ENCODE measurements at places on chromosomes 1 and 21.

DNA sequence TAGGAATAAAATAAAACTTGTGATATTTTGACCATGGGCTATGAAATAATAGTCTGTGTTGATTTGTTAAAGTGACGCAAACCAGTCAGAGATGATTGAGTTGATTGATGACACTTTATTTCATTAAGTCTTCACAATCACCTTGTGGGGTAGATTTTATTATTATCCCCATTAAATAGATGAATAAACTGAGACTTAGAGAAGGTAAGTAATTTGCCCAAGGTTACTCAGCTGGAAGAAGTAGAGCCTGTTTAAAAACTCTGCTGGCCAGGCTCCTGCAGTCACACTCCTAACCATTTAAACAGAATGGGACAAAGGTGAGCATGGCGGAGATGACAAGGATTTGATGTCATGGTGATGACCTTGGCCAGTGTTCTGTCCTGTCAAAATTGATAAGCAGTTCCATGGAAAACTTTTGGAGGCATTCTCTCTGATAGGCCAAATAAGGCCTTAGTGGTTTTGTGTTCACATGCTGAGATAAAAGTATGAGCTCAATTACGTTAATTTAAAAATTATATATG lies 22.7 kb upstream of the MCOLN3 start:
- DNase-seq: no peak

GRCh38 chr1:236659792-236660587 lies 26.3 kb upstream of the ACTN2 start:
- DNase-seq: no peak

DNA sequence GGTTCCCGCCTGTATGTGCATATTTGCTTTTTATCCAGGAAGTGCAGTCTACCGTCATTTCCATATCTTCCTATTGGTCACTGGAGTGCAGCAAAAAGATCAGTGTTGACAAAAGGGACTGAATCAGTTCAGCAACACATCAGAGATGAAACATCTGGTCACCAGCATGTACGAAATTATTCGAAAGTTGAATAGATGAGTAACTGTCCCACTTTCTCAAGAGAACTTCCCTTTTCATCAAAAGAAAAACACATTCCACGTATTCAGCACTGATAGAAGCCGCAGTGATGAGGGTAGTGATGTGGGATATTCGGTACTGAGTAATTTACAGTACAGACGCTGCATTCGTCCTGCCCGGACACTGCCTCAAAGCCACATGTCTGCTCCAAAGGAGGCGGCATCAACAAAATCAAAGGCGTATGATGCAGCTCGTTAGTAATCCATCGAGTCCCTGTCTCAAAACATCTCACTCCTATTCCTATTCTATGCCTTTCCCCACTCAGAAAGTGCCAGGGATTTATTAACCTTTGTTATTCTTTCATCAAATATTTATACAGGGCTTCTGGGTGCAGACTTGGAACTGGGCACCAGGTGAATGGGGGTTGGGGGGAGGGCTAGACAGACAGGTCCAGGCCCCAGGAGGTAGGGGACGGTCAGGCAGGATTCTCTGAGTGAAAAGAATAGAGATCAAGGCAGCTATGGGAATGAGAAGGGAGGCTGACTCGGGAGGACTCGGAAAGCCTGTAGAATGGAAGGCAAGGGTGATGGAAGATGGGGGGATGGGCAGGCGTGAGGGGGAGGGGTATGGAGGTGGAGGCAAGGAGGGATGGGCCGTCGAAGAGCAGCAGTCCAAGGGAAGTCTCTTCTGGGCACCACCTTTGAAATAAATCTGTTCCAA lies 79.5 kb upstream of the SLC45A1 start:
- DNase-seq: peak; percentile 79

- no peak for DNase-seq
Observed at GRCh38 chr1:230002164-230002803, 64.8 kb upstream of the GALNT2 start.

DNA sequence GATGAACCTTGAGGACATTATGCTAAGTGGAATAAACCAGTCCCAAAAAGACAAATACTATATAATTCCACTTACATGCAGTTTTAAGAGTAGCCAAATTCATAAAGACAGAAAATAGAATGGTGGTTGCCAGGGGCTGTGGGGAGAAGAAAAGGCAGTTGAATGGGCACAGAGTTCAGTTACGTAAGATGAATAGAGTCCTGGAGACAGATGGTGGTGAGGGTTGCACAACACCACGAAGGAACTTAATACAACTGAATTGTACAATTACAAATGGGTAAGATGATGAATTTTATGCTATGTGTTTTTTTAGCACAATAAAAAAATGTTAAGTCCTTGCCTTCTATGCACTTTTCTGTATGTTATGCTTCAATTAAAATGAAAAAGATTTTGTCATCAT lies 66.6 kb downstream of the CD34 start:
- no peak for DNase-seq

- DNase-seq: no peak
Observed at GRCh38 chr1:58710190-58711085, 10.6 kb upstream of the MYSM1 start.

DNA sequence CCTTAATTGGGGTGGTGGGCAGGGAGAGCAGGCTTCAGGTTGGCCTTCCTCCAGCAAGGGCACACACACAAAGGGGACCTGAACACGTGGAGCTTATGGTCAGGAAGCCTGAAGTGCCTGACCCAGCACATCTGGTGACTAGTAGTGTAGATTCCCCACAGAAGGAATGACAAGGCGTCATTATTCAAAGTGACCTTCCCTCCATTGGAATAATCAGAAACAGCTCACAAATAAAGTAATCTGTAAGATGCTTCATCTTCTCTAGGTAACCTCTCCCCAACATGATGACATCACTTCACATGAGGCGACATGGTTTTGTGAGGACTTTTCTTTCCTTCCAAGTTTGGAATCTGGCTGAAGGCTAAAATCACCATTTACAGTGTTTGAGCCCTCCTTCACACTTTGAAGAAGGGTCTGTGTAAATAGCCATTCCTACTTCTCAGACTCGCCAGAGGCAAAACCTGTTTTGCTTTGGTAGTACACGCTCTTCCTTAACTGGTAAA lies 32.8 kb upstream of the ERG start:
- no peak for DNase-seq

- DNase-seq: no peak
Observed at GRCh38 chr1:242398351-242398750, 126.1 kb downstream of the PLD5 start.

DNA sequence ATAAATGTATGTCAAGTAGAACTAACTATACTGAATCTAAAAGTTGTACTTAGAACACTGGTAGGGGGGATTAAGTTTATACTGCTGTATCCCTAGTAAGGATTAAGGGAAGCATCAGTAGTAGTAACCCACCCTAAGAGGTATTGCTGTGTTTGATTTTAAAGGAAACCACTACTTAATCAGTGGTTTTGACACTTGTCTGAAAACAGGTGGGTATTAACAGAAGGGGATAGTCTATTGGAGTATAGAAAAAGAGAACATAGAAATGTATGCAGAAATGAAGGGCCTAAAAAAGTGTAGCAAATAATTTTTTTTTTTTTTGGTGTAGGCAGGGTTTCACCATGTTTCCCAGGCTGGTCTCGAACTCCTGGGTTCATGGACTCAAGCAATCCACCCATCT lies 2.2 kb downstream of the MIGA1 start:
- no peak for DNase-seq

DNA sequence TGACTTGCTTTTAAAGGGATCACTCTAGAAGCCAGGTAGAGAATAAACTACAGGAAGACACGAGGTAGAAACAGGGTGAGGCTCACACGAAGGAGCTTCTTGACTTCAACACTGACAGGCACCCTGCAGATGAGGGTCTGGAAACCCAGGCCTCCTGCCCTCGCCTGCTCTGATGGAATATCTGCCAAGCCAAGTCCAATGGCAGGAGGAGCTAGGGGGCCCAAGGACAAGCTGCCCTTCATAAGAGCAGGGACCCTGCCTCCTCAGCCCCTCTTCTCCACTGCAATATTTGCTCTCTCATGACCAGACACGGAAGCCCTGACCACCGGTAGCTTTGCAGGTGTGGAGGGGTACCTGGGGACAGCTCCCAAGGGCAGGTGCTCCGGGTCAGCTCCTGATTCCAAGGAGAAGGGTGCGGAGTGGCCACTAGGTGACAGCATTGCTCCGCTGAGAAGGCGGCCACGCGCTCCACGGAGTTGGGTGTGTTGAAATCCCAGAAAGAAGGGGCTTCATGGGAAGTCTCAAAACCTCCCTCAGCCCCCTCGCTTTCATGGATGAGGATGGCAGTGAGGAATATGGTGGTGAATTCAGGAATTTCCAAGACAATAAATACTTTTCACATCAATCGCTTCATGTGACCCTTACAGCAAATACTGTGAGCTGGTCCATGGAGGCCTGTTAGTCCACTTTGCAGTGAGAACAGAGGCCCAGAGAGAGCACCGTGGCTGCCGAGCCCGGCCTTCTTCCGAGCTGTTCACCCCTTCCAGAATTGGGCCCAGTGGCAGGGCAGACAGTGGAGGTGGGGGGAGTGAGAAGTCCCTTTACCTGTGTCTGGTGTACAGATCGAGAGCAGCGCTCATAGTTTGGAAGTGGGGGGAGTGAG lies 33.2 kb upstream of the PAX7 start:
- DNase-seq: no peak

DNA sequence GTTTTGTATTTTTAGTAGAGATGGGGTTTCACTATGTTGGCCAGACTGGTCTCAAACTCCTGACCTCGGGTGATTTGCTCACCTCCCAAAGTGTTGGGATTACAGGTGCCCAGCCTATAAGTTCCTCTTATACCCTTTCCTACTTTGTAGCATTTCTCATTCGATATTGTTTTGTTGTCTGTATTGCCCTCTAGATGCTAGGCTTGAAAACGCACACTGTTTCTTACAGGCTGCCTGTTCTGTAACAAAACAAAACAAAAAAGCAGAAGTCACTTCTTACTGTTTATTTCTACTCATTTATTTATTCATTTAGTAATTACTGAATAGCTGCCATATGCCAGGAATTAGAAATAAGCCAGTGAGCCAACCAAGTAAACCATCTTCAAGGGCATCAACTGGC lies 136.9 kb upstream of the BMP8A start:
- DNase-seq: no peak

GRCh38 chr1:85128316-85128715 lies 72.5 kb downstream of the SYDE2 start:
- DNase-seq: peak; percentile 11

DNA sequence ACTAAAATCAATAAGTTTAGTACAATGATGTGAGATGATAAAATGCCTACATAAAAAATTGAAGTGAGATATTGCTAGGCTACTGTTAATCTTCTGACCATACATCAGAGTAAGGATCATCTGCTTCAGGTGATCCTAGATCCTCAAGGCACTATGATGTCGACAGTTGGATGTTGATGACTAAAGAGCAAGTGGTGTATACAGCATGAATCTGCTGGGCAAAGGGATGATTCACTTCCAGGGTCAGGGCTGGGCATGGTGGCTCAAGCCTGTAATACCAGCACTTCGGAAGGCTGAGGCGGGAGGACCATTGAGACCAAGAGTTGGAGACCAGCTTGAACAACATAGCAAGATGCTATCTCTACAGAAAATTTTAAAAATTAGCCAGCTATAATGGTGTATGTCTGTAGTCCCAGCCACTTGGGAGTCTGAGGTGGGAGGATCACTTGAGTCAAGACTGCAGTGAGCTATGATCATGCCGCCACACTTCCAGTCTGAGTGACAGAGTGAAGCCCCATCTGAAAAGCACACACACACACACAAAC lies 24.6 kb downstream of the NUF2 start:
- DNase-seq: no peak

- DNase-seq: no peak
Observed at GRCh38 chr21:35547946-35548774, 499.1 kb upstream of the RUNX1 start.

DNA sequence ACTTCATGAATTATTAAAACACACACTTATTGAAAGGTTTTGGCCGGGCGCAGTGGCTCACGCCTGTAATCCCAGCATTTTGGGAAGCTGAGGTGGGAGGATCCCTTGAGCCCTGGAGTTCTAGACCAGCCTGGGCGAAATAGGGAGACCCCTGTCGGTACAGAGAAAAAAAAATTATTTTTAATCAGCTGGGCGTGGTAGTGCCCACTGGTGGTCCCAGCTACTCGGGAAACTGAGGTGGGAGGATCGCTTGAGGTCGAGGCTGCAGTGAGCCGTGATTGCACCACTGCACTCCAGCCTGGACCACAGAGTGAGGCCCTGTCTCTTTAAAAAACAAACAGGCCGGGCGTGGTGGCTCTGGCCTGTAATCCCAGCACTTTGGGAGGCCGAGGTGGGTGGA lies 1.7 kb downstream of the GABPB2 start:
- DNase-seq: no peak

- no peak for DNase-seq
Observed at GRCh38 chr1:177976596-177976995, 6.7 kb upstream of the SEC16B start.

DNA sequence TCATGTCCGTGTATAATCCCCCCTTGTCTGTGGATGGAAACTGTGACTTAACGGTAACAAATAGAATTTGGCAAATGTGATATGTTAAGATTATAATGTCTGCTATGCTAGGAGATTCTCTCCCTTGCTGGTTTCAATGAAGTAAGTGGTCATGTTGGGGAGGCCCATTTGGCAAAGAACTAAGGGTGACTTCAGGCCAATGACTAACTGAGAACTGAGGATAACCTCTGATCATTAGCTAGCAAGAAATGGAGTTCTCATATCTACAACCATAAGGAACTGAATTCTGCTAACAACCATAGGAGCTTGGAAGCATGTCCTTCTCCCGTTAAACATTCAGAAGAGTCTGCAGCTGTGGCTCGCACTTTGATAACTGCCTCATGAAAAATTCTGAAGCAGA lies 2.3 kb downstream of the IFI44L start:
- no peak for DNase-seq

DNA sequence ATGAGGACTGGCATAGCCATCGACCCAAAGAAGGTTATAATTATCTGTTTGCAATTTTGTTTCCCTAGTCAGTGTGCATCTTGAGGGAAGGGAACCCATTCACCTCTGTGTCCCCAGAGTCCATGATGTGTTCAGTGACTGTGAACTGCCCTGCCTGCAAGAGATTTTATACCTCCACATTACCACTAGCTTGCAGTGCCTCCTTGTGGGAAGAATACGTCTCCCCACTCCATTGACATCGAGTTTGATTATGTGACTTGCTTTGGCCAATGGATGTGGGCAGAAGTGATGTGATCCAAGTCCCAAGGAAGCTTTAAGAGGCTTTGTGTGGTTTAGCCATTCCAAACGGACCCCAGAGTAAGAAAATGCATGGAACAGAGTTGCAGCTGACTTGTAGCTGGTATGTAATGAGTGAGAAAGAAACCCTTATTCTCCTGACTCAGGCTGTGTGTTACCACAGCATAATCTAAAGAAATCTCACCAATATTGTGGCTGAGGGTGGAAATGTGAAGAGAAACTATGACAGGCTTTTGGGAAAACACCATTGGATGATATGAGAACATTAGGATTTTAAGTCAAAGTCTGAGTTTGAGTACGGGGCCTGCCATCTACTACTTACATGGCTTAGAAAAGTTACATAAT lies 47.8 kb upstream of the NRDC start:
- no peak for DNase-seq

Measured in skeletal muscle cell (primary cell).